ENCODE measurements at places on chromosomes 3 and 15. TPM values are rescaled to one million over a fixed set of nuclear protein-coding genes. Genes with fewer than 3 reads are reported as not detected.

GRCh38 chr15:87224404-87224803, 1032.1 kb downstream of the NTRK3 start:
- no peak for DNase-seq

- no peak for DNase-seq
These were observed 36.7 kb downstream of the SLC9A9 start for GRCh38 chr3:143811602-143812001.

Gene PPP2R3A
- 25.9 TPM for total RNA-seq

Gene CFAP100
- total RNA-seq = not detected

Gene MORC1
- total RNA-seq = not detected
